ENCODE measurements at places on chromosomes 4 and X.

DNA sequence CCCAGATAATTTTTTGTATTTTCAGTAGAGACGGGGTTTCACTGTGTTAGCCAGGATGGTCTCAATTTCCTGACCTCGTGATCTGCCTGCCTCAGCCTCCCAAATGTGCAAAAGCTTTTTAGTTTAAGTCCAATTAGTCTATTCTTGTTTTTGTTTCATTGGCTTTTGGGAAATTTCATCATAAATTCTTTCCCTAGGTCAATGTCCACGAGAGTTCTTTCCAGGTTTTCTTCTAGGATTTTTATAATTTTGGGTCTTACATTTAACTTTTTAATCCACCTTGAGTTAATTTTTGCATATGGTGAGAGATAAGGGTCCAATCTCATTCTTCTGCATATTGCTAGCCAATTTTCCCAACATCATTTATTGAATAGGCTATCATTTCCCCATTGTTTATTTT is 36.3 kb upstream of the PDLIM5 start:
- DNase-seq: no peak

DNA sequence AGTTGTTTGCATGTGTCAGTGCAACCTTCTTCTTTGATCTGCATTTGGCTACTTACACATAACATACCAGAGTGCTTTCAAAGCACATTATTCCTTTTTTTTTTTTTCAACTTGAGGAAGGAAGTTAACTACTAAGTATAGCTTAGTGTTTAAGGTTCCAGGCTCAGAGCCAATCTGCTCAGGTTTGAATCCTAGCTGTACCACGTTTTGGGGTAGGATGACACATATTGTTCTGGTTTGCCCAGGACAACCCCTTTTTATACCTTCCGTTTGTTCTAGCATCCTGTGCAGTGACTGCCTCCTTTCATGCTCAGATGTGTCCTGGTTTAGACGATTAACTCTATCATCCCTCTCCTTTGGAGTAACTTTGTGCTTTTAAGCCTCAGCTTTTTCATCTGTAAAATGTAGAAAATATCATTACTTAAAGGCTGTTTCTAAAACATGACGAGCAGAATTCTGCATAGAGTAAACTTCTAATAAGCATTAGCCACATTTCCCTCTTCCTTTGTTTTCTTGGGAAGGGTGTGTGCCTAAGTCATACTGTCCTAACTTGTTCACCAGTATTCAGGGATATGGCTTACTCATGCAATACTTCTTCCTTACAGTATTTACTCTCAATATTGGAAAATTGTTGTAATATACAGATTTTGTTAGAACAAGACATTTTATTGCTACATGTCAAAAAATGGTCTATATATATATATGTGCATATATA is 281.3 kb downstream of the C4orf33 start:
- DNase-seq: no peak

- DNase-seq: no peak
Measured at GRCh38 chr4:5969777-5970176, 48.5 kb downstream of the C4orf50 start.

DNA sequence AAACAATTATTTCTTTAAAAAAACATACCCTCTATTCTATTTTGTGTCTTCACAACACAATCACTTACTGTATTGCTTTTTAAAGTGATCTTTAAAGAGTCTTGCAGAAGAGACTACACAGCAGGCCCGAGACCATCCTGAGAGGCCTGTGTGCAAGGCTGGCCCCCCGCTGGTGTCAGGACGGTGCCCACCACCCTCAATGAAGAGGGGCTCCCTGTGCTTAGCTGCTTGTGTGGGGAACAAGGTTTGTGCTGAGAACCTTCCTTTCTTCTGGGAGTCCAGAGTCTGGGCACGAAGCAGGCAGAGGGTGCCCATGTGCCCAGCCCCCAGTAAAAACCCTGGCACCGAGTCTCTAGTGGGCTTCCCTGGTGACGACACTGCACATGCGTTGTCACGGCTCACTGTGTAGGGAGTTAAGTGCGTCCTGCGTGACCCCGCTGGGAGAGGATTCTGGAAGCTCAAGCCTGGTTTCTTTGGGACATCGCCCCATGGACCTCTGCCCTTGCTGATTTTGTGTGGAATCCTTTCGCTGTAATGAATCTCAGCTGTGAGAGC is 22.0 kb downstream of the RGS12 start:
- no peak for DNase-seq

- no peak for DNase-seq
Measured at GRCh38 chr4:44842531-44842930, 116.2 kb upstream of the GNPDA2 start.

DNA sequence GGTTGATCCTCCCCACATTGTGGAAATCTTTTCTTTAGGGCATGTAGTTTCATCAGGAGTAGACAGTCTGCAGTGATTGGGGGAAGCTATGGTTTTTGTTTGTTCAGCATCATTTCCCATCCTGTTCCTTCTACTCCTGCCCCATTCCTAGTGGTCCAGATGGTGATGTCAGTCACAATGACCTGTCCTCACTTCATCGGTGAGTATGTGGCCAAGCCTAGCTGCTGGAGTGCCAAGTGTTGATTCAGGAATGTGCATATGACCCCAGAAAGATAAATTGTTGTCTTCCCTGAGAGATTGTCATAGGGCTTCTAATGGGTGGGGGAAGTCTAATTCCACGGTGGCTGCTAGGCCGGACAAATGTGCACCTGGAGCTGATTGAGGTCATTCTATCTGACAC is 130.6 kb upstream of the FAT1 start:
- DNase-seq: no peak

- no peak for DNase-seq
Measured at GRCh38 chr4:37815591-37815990, 10.9 kb upstream of the PGM2 start.

DNA sequence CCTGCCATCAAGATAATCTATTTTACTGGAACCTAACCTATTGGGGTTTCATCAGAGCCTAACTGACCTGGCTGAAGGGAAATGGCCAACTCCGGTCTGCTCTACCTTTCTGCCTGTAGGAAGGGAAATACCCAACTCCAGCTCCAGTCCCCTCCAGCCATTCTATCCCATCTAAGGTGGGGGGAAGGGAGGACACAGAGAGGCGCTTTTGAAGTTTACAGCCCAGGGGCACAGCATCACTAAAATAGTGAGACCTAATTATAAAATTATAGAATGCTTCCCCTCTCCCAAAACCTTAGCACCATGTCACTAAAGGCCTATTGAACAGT is 27.8 kb upstream of the ACSL4 start:
- no peak for DNase-seq

DNA sequence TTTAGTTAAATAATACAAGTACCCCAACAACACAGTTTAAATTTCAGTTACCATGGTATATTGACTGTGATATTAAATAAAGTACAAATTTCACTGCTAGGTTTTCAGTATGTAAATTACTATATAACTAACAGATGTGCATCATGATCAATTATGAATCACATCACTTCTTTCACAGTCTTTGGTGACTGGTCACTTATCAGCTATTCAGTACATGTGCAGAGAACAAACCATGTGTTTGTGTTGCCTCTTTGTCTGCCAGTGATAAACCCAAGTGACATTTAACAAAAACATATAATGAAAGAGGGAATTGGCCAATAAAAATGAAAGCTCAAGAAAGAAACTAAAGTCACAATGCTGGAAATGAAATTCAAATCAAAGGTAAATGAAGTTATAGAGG is 249.3 kb downstream of the CHIC1 start:
- no peak for DNase-seq

- no peak for DNase-seq
Measured at GRCh38 chr4:113677325-113677724, 84.2 kb downstream of the CAMK2D start.

GRCh38 chr4:144223149-144223548 is 82.6 kb upstream of the GYPA start:
- DNase-seq: no peak

GRCh38 chrX:25049357-25049756 is 33.6 kb upstream of the ARX start:
- DNase-seq: no peak

GRCh38 chr4:184413261-184414046 is 60.9 kb downstream of the IRF2 start:
- no peak for DNase-seq
